Ecto neural progenitor cell (in vitro differentiated cells): ENCODE measurements at places on chromosomes 2 and 18.

DNA sequence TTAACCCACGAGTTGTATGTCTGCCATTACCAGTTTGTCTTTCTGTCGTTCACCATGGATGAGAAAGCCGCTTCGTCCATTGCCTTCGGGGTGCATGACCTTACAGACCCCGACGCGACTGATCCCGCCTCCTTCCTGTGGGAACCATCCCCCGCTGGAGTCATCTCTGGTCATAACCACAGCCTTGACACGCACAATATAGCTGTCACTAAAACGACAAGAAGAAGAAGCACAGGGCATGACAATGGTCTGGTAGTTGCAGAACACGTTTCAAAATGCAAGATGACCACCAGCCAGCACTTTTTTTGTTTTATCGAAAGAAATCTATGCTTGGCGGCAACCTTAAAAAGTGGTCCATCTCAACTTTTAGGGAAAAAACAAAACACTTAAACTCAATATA is 87.7 kb downstream of the SPRED2 start:
- DNase-seq = no peak

GRCh38 chr2:217878915-217879590 is 123.7 kb downstream of the TNS1 start:
- no peak for DNase-seq

GRCh38 chr18:48404716-48405507 is 4.3 kb downstream of the ZBTB7C start:
- no peak for DNase-seq

- DNase-seq = no peak
Observed at GRCh38 chr2:127118038-127118437, 11.1 kb upstream of the BIN1 start.

DNA sequence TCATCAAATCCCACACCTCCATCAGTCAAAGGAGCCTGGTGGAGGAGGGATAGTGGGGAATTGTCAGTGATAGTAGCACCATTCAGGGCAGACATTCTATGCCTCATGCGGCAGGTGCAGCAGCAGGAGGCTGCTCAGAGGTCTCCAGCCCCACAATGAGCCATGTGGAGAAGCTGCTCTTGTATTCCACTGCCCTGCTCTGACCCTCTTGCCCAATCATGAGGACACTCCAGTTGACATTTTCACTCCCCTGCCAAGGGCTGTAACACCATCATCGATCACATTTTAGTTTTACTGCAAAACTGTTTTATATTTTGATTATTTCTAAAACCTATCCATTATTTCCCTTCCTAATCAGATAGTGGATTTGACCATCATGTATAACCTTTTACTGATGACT is 487.6 kb upstream of the KLHL29 start:
- DNase-seq = no peak

DNA sequence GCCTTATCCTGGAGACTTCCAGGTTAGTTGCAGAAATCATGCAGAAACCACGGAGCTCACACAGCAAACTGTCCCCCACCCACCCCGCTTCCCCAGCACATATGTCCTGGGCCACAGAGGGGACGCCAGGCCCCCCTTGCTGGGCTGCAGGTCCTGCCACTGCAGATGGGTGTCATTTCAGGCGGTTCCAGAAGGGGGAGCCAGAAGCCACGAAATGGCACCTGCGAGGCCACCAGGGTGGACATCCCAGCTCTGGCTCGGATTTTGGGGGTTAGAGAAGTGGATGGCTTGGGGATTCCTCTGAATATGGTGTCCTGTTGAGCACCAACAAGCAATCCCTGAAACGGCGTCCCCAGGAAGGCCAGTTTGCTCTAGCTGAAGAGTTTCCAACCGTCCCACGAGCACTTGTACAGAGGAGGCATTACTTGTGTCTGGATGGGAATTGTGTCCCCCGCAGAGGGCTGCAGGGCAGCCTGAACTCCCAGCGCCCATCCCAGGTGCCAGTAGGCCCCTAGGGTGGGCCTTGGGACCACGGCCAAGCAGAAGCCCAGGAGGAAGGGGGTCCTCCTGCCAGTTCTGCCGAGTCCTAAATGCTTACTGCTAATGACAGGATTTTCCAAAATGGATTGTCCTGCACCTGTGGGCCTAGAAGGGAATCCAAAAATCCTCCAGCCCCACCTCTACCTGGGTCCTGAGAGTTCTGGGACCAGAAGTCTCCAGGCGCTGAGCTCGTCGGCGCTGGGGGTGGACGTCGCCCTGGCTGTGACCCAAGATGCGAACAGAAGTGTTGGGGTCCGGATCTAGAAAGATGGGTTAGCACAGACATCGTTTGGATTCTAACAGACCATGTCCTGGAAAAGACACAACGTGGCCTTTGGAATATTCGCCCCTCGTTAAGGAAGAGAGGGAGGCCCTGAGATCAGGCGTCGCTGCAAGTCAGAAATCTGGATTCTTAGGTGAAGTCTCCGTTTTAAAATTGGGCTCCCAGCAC is 14.6 kb upstream of the NFATC1 start:
- DNase-seq = peak; percentile 90

- DNase-seq = peak; percentile 47
Observed at GRCh38 chr2:241007880-241008710, 9.7 kb downstream of the SNED1 start.

DNA sequence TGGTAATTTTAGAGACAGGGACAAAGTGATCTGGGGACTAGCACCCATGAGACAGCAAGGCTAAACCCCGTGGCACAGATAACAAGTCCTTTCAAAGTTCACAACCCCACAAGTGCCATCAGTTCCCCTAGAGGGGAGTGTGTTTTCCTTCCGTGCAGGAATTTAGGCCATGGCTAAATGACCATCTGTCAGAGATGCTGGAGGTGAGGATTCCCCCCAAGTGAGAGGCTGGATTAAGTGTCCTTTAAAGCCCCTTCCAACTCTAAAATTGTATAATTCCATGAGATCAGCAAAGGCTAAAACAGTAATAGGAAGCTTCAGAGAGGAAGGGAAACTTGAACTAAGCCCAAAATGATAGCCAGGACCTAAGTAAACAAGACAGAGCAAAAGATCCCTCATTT is 8.7 kb downstream of the FEZ2 start:
- no peak for DNase-seq

GRCh38 chr2:158997037-158997790 is 28.8 kb downstream of the TANC1 start:
- DNase-seq = no peak

GRCh38 chr2:191635333-191636234 is 42.4 kb upstream of the NABP1 start:
- DNase-seq = no peak

GRCh38 chr2:167342769-167343168 is 454.5 kb downstream of the XIRP2 start:
- DNase-seq = no peak

- DNase-seq = no peak
Observed at GRCh38 chr18:41034413-41034812, 920.6 kb upstream of the PIK3C3 start.

DNA sequence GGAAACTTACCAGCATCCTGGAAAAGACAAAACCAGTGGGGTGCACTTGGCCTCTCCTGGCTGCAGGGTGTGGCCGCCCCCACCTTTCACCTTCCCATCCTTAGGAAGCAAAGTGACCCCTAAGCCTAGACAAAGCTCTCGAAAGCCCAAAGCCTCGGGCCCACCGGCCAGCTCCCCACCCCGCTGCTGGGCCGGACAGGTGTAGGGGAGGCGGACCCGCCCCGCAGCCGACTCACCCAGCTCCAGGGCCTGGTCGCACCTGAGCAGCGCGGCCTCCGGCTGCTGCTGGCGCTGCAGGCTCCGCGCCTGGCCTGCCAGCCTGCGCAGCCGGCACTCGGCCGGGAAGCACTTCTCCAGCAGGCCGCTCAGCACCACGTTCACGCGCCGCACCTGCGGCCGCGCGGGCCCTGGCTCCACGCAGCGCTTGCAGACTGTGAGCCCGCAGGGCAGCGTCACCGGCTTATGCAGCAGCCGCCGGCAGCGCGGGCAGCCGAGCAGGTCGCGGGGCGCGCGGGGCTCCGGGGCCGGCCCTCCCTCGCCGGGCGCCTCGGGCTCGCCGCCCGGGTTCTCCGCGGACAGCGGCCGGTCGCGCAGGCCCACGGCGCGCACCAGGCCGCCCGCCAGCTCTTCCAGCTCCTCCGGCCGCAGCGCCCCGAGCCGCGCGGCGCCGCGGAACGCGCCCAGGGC is 979 bp downstream of the LONRF2 start:
- DNase-seq = peak; percentile 72

- no peak for DNase-seq
Observed at GRCh38 chr2:207182911-207183310, 17.2 kb upstream of the KLF7 start.

GRCh38 chr2:158359846-158360245 is 96.7 kb downstream of the CCDC148 start:
- no peak for DNase-seq

GRCh38 chr2:37326866-37327634 is 2.4 kb upstream of the PRKD3 start:
- DNase-seq = no peak

- no peak for DNase-seq
Observed at GRCh38 chr2:167862296-167862695, 385.1 kb downstream of the STK39 start.

DNA sequence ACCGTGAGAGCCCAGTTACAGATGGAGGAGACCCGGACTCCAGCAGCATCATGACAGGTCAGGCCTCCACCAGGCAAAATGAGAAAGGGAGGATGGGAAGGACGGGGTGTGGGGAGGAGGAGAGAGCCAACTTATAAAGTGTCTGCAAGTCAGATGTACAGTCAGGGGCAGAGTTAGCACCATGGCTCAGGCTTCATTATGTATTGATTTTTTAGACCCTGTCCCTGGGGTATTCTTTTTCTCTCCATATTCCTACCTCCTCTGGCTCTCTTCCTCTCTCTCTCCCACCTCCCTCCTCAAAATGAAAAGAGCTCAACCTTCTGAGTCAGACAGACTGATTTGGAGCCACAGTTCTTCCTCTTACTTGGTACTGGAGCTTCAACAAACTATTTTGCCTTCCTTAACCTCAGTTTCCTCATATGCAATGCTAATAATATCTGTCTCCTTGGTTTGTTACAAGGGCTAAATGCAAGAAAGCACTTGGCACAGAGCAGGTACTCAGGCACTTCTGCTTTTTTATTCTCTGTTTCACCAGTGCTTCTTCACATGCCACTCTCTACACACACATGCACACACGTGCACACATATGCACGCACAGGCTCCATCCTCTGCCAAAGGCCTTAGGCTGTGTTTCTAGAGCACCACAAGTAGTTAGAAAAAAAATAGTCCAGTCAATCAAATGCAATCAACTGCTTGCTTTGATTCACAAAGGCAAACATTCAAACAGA is 92.3 kb upstream of the PKDCC start:
- DNase-seq = no peak

DNA sequence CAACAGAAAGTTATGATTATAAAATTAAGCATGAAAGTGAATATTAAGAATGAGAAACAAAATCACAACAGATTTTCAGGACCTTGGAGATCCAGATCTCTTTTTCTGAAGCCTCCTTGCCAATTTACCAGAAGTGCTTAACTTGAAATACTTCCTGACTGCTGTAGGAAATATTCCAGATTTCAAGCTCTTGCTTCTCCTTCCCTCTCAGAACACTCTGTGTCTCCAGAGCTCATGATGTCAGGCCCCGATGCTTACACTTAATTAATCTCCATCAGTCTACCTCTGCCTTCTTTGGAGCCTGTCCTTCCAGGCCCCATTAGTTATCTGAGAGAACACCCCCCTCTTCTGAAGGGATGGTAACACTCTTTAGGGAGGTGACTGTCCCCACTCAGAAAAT is 20.7 kb upstream of the NT5C1B start:
- DNase-seq = no peak

DNA sequence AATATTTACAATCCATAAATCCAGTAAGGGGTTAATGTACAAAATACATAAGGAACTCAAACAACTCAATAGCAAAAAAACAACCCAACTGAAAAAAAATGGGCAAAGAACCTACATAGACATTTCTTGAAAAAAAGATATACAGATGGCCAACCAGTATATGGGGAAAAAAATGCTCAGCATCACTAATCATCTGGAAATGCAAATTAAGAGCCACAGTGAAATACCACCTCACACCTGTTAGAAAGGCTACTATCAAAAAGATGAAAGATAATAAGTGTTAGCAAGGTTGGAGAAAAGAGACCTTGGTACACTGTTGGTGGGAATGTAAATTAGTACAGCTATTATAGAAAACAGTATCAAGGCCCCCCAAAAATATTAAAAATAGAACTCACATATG is 14.6 kb downstream of the AP1S3 start:
- DNase-seq = no peak

GRCh38 chr2:44254023-44254422 is 21.3 kb upstream of the SLC3A1 start:
- DNase-seq = no peak

- no peak for DNase-seq
Observed at GRCh38 chr2:105546628-105546974, 147.8 kb upstream of the FHL2 start.

DNA sequence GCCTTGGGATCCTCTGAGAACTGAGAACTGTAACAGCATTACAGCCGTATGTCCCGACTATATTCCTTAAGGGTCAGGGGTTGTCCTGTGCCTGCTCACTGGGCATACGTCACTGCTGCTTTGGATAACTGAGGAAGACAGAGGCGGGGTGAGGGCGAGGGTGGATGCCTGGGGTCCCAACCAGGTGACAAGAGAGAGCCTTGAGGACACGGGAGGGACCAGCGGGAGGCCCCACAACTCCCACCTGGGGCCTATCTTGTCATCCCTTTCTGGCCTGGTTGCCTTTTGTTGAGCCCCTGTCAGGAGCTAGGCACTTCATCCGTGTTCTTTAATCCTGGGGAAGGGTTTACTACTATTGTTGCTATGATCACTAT is 28.8 kb downstream of the INPP5D start:
- DNase-seq = no peak

GRCh38 chr18:74116633-74117554 is 30.7 kb downstream of the FBXO15 start:
- DNase-seq = no peak

GRCh38 chr2:124959581-124959980 is 934.5 kb downstream of the CNTNAP5 start:
- DNase-seq = no peak

DNA sequence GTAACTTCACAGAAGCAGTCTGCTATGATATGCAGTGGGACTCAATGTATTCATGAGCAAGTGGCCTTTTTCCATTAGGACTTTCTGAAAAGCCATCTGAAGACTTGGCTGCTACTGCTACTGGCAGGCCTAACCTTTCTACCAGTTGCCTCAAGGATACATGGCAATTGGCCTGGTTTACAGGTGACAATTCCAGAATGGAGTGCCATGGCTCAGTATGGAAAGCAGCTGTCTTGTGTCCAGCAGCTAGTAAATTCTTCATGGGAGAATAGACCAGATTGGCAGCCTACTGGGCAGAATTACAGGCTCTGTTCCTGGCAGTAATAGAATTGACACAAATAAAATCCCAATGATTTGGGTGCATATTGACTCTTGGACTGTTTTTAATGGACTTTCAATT is 12.6 kb upstream of the TMX3 start:
- DNase-seq = no peak

DNA sequence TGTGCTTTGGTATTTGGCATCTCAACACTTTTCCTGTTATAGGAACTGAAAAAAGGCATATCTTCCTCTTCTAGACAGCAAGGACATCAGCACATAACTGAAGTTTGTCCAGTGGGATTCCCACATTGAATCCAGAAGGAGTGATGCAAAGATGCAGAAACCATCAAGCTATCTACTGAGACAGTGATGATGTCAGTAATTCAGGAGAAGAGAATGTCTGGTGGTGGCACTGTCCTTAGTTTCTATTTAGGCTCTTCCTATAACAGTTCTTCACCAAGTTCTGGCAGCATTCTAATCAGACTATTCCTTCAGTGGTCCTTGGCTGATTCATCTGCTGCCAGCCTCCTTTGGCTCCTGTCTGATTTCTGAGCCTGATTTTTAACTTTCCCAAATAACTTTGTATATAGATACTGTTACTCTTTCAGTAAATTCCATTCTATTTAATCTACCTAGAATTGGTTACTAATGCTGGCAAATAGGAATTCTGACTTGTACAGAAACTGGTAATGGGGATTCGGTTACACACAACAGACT is 56.6 kb upstream of the AGPS start:
- DNase-seq = no peak
